ENCODE measurements at places on chromosomes 12 and 14. TPM values are rescaled to one million over a fixed set of nuclear protein-coding genes. Genes with fewer than 3 reads are reported as not detected.

The GLT8D2 gene
- total RNA-seq, result 6.0 TPM

The IFNG-AS1 gene
- total RNA-seq, result not detected

The TSPAN8 gene
- total RNA-seq, result not detected

The SLC38A4 gene
- 1.1 TPM for total RNA-seq

The BCL2L2 gene
- total RNA-seq, result 14.9 TPM

The COPS7A gene
- total RNA-seq, result 43.5 TPM

The ETFBKMT gene
- total RNA-seq, result 2.2 TPM
